ENCODE measurements at places on chromosomes 12 and 14.

DNA sequence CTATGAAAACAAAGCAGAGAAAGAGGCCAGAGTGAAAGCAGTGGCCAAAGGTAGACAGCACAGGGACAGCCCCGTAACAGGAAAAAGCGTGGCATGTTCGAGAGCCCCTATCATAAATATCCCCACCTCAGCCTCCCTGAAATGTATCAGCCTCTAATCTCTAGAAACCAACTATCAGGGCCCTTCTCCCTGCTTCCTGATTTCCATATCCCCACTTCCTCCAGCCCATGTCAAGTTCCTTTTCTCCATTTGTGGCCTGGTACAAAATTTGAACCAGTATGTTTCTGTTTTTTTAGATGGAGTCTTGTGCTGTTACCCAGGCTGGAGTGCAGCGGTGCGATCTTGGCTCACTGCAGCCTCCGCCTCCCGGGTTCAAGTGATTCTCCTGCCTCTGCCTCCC, 16.9 kb downstream of the DEPDC4 start:
- DNase-seq: no peak

DNA sequence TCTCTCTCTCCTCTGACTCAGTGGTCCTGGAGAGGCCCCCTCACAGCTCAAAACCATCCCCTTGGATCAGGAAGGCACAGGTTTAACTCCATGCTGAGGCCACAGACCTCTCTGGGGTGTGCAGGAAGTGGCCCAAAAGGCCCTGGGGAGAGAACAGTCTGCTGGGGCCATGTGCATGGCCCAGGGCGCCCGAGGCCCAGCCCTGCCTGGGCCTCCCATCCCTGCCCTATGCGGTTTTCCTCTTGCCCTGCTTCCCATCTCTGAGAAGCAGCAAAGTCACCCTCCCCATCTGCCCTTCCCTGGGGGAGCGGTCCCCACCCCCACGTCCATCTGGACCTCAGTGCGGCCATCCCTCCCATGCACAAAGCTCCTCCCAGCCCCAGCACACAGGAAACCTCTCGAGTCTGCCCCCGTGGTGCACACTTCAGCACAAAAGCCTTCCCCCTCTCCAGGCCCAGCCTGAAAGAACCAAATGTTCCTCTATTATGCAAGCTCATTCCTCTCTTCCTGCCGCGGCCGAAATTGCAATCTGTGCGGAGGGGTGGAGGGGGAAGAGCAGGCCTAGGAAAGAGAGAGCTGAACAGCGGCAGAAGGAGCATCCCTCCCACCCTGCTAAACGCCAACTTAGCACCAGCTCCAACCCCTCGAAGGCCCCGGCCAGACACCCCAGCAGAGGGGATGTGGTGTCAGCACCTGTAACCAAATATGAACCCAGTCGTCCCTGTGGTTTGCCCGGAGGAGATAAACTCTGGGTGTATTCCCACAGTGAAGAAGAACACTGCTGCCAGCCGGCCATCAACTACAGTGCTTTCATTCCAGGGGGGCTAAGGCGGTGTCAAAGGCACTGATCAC, 108.5 kb downstream of the SCARB1 start:
- peak; percentile 92 for DNase-seq

- DNase-seq: no peak
Measured at GRCh38 chr12:51323966-51324895, at the start of gene BIN2. Gene BIN2 (minus strand): TSS chr12:51324174. CDS start chr12:51324102, 72 bp downstream.

DNA sequence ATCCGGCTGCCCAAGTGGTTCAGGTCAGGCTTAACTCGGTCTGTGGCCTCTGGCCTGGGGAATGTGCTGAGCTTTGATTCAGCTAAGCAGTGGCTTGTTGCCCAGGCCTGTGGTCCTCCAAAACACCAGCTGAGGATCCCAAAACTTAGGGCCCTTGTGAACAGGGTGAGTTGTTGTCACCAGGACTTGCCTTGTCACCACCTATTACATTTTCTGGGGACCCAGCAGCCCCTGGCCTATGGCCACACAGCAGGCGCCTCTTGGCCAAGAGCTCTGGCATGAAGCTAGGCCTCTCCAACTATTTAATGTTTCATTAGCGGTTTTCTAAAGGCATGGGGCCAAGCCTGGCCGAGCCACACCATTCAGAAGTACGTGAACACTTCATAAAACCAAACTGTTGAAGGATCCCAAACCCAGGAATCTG, 343.7 kb downstream of the CACNA1C start:
- DNase-seq: no peak

- DNase-seq: no peak
Measured at GRCh38 chr12:70451528-70451927, 85.4 kb downstream of the KCNMB4 start.

GRCh38 chr14:69090187-69090789, 62.6 kb downstream of the DCAF5 start:
- peak; percentile 22 for DNase-seq

GRCh38 chr12:107845980-107846659, 71.6 kb downstream of the ASCL4 start:
- DNase-seq: no peak

GRCh38 chr14:94884616-94885230, 114.8 kb upstream of the GSC start:
- no peak for DNase-seq

DNA sequence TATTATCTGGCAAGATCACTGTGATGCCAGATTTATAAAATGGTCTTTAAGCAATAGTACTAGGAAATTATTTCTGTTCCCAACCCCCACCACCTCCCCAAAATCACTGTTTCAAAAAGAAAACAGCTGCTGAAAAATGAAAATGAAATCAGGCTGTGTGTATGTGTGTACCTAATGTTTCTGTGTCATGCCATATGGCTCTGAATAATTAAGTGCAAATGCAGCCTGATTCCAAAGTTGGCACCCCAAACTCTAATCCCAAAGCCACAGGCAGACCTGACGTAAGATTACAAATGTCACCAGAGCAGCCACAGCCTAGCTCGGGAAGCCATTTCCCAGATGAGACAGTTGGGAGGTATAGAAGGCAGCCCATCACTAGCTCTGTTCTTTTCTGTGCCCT, 175.5 kb downstream of the MED13L start:
- DNase-seq: no peak

- DNase-seq: no peak
Measured at GRCh38 chr14:40987481-40987880, 619.2 kb upstream of the LRFN5 start.

DNA sequence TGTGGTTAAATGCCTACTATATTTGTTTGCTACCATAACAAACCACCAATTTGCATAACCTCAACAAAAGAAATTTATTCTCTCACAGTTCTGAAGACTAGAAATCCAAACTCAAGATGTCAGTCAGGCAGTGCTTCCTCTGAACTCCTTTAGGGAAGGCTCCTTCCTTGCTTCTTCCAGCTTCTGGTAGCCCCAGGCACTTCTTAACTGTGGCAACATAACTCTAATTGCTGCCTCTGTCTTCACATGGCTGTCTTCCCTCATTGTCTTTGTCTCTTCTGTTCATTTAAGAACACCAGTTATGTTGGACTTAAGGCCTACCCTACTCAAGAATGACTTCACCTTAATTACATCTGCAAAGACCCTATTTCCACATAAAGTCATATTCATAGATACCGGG, 206.9 kb downstream of the SYT1 start:
- no peak for DNase-seq

DNA sequence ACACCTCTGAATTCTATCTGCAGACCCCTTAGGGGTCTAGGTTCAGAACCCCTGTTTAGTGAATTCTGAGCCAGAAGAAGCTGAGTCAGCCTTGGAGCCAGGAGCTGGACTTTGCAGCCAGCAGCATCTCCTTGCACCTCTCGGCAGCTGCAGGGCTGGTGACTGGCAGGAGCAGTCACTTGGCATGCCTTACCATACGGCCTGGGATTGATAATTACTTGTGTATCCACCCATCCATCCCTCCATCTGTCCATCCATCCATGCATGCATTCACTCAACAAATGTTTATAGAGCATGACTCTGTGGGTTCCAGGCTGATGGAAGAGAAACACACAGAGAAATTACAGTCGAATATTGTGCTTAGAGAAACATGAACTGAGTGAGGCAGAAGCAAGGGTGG, 67.5 kb upstream of the PRIMA1 start:
- DNase-seq: no peak

GRCh38 chr14:24298892-24299254, 707 bp downstream of the DHRS1 start:
- no peak for DNase-seq

DNA sequence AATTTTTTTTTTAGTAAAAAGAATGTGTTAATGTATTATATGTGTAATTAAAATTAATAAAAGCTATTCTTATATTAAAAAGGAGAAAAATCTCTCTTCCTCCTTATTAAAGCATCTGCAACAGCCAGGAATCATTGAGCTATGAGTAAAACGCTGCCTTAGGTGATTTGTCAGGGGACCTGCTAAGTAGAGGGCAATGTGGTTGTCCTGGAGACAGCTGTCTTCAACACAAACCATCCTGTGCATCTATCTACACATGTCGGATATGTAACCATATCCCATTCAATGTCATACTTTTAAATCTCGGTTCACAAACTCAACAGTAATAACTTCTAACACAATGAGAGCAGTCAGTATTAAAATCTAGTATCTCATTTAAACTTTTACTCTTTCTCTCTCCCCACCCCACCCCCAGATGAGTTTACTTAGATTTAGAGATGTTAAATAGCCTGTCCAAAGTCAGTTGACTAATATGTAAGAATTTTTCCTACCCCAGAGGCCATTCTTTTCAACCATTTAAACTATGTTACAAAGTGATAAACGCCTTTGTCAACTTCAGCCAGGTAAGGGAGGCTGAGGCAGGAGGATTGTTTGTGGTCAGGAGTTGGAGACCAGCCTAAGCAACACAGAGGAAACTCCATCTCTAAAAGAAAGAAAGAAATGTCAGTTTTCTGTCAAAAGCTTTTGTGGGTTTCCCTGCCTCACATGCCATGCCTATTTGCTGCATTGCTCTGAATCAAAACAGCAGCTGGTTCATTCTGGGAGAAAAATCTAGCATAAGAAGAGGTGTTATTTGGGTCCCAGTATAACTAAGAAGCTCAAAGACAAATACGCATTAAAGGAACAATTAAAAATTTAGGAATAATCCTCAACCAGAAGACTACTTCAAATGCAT, 413.7 kb upstream of the CCDC196 start:
- DNase-seq: no peak

GRCh38 chr14:104735830-104736642, 12.0 kb downstream of the ADSS1 start:
- DNase-seq: peak; percentile 5

DNA sequence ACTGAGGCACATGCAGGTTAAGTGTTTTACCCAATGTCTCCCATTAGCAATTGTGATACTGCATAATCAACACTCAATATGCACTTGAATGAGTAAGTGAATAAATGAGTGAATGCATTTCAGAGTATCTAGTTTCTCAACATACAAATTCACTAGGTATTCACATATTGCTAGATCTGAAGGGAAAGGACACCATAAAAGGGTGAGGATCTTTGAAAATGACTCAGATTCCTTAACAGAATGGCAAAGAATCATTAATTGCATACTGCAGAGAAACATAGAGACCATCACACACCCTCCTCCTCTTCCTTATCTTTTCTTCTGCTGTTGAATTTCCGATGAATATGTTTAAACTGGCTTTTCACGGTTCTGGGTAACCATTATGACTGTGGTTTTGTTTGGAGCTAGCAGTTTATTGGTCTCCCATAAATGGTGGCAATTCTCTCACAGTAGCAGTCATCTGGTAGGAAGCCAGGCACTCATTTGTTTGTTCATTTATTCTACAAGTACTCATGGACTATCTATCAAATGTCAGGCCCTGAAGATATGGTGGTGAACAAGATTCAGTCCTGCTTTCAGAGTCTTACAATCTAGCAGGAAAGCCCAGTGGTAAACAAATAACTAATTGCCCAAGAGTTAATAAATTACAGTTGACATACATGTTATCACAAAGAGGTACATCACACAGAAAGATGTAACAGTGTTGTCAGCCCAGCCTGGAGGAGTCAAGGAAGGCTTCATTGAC, 70.2 kb downstream of the LLPH start:
- no peak for DNase-seq

GRCh38 chr12:121038861-121039668, at the start of gene OASL:
Gene OASL (minus strand): TSS chr12:121039246. CDS start chr12:121038971, 275 bp downstream.
- no peak for DNase-seq

DNA sequence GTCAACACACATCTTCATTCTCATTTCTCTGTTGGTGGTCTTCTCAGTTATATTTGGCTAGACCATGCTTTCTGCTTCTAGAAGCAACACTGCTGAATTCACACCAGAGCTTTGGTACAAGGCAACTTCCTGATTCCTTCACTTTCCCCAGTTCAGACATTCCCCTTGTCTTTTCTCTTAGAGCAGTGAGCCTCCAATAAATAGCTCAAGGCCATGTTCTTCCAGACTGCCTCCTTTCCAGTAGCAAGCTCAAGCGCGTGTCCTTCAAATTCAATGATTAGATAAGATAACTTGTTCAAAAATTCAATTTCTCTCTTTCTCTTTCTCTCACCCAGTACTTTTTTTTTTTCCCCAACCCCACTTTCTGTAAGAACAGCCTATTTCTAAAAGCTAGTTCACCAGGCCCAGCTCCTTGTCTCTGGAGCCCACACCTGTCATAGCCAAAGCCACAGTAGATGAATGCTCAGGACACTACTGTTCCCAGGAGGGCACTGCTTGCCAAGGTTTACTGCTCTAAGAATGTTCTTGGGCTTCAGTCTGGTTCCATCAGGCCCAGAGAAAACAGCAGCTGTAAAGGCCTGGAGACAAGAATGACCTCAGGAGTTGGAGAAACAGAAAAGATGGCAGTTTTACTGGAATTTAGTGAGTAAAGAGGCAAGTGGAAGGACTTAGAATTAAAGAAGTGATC, 17.7 kb downstream of the TBK1 start:
- DNase-seq: no peak

- DNase-seq: no peak
Measured at GRCh38 chr12:92027701-92028440, 117.8 kb downstream of the BTG1 start.

GRCh38 chr14:104844306-104845032, 20.6 kb upstream of the CEP170B start:
- no peak for DNase-seq

DNA sequence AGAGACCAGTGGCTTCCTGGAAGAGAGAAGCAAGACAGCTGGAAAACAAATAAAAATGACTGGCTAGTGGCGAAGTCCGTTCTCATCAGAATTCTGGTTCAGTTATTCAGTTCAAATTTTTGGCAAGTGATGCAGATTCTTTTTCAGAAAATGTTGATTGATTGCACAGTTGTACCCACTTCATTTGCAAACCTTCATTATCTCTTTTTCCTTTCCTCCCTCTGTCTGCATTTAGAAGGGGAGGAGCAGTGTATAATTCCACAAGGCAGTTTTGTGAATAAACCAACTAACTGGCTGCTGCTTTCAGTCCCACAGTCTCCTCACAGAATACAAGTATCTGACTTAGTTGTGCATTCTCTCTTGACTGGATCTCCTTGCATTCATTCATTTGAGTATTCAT, 417.5 kb downstream of the NPAS3 start:
- DNase-seq: no peak

Measured in DMS153 (cell line).